ENCODE measurements at places on chromosomes 7 and 10. TPM values are rescaled to one million over a fixed set of nuclear protein-coding genes. Genes with fewer than 3 reads are reported as not detected.

HOXA1 gene
- total RNA-seq, result 18.8 TPM

P4HA1 gene
- 25.0 TPM for total RNA-seq

DNMBP gene
- total RNA-seq, result 54.6 TPM

ZNF239 gene
- 14.6 TPM for total RNA-seq

- DNase-seq, result no peak
Observed at GRCh38 chr10:104288355-104288754, 19.4 kb downstream of the GSTO2 start.

- DNase-seq, result no peak
Observed at GRCh38 chr7:90246171-90246570, 1.2 kb downstream of the CFAP69 start.

GRCh38 chr10:98694014-98694413 lies 247.3 kb upstream of the HPS1 start:
- no peak for DNase-seq

DNA sequence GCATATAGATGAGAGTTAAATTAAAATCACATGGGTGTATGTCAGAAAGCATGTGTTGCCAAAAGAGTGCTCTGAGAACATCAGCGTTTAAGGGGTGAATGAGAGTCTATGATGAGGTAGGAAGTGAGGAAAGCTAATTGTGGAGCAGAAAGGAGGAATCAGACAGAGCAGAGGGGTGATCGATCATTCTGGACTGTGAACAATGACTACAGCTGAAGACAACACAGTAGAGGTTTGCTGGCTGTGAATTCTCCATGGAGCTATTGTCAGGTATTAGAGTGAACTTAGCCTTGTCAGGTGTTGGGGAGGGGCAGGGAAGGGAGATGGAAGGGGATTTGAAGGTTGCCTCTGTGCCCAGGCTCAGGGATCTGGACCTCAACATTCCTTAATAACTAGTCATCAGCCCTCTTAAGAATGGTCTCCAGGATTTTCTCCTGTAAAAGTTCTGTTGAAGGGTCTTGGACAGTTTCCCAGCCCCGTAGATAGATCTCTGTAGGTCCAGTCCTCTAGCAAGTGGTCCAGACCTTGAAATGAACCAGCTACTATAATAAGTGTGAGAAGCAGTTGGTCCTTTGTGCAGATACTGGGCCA lies 57.1 kb downstream of the KIF5B start:
- DNase-seq, result no peak
